NCI-H1436 treated with DMSO at 0.1 percent for 48 hours (cell line): ENCODE measurements at places on chromosomes 5 and 9.

DNA sequence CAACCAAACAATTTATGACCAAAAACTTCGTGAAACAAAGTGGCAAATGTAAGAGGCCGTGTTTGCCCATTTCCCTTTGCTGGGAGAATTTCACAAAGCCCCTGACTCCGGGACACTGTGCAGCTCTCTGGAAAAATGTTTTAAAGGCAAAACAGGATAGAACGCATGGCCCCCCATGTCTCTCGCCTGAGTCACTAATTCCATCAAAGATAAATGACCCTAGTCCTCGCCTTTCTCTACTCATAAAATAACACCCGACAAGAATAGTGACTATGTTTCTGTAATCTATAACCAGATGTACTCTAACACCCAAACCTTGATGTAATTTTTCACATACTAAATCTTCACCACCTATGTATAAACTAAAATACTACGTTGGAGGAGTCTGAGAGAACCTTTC lies 55.7 kb upstream of the SAP30L start:
- no peak for DNase-seq

GRCh38 chr9:37999588-38000189 lies 69.3 kb downstream of the SHB start:
- DNase-seq: no peak

GRCh38 chr5:104431002-104431620 lies 868.5 kb upstream of the NUDT12 start:
- no peak for DNase-seq

DNA sequence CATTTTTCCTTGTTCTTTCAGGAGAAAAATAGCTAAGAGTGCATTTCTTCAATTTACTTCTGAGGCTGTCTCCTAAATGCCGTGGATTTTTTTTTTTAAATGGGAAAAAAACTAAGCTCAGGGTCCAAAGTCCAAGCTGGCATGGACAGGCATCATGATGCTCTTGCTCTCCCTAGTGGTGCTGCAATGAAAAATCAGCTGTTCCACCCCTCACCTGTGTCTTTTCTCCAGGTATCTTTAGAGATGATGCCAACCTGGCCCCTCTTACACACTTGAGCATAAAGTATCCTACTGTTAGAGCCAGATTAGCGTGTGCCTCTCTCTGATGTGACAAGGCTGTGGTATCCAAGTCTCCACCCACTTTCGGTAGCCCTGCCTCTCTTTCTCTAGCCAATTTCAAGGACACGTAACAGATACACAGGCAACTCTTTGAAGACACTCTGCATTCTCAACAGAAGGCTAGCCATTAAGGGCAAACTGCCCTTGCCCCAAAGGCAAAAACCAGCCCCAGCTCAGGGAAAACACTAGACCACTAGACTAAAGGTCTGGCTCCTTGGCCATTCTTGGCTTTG lies 208.8 kb downstream of the SAXO1 start:
- DNase-seq: no peak

DNA sequence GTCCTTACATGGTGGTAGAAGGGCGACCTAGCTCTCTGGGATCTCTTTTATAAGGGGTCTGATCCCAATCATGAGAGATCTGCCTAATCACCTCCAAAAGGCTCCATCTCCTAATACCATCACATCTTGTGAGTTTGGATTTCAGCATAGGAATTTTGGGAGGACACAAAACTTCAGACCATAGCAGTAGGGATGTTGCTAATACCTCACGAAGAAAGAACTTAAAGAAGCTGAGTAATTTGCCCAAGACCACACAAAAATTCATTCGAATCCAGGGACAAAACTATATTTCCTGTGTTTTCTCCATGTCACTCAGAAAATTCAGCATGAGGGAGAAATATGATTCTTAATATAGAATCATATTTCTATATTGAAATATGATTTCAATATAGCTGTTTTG lies 32.7 kb downstream of the MTAP start:
- no peak for DNase-seq

DNA sequence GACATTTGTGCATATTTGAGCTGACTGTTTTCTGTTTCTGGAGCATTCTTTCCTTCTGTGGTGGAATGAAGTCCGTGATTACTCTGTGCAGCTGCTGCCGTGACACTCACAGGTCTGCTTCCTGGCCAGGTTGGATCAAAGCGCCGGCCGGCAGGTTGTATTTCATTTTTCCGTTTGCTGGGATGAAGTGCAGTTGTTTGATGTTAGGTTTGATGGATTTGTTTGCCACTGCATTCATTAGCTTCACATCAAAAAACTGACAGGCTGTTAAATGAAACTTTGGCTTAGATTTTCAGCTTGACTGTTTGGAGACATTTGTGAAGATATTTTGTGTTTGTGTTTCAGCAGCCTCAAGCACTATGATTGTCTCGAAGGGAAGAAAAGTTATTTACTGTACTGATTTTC lies 140.1 kb downstream of the KDM4C start:
- DNase-seq: no peak

- DNase-seq: no peak
Measured at GRCh38 chr5:181281077-181281983, 20.4 kb upstream of the TRIM52 start.

DNA sequence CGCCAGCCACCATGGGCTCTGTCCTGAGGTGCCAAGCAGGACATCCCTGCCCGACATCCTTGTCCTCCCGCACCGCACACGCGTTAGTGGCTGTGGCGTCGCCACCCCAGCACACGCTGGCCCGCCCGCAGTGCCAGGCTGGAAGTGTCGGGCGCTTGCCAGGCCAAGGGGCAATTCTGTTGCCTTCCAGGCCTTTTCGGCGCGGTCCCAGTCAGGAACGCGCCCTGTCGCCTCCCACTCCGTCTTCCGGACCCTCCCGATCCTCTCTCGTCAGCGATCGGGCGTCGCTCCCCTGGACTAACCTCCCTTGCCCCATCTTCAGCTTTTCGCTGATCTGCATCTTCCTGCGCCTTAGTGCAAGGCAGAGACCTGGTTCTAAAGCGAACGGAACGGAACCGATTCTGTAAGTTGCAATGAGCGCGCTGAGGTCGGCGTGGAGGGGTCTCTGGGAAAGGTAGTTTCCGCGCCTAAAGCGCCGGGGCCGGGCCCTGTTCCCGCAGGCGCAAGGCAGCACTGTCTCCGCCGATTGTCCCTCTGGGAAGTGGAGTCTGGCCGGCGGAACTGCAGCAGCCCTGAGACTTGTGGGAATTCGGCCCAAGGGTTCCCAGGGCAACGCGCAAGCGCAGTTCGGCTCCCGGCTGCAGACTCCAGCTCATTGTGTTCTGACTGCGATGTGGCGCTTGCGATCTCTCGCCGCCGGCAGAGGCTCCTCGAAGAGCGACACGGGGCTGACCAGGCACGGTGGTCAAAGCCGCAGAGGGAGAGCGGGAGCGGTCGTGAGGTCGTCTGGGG lies at the start of gene ZNF454:
Gene ZNF454, plus strand, starts transcription at position 630 of the 792 bp plus-strand sequence. CDS start 1,594 bp downstream, outside the sequence.
- DNase-seq: no peak

DNA sequence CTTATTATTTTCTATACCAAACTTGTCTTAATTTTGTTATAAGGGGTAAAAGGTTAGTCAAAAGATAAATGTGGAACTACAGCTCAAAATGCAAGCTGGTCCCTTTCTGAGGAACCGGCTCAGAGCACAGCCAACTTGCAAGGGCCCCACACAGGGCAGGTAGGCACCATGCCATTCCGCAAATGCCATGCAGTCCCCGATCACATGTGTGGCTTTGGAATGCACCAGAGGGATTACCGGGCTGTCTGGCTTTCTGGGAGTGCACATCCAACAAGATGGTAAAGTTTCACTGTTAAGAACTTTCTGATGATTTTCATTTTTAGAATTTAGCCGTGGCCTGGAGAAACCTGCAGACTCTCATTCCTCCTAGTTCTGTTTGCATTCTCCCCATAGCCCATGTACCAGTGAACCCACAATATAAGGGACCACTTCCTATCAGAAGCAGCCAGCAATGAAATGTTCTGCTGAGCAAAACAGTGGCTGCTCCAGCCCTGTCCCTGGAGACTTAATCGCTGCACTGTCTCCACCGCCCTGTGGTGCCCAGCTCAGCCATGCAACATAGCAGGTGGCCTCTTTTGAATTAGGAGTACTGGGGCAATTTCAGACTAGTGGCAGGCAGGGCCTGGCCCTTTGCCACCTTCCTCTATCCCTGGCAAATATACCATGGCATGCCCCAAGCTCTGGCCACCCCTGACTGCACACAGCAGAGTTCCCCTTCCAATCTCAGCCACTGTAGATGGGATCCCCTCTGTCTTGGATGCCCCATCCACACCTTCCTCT lies 11.4 kb downstream of the SHB start:
- no peak for DNase-seq

DNA sequence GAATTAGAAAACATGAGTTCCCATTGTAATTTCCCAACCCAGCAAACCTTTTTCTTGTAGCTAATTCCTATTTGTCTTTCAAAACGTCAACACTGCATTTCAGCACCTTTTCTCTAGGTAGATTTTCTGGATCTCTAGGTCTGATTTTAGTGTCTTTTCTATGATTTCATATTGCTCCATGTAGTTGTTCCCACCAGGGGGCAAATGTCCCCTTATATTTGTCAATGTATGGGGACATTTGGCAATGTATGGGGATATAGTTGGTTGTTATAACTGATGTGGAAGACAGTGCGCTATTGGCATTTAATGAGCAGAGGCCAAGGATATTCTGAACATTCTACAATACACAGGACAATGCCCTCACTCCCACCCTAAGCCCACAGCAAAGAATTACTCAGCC lies 273.9 kb upstream of the ADRA1B start:
- no peak for DNase-seq

- DNase-seq: no peak
Measured at GRCh38 chr9:95910023-95910707, 34.7 kb downstream of the ERCC6L2 start.

GRCh38 chr5:56402266-56403220 lies 169.4 kb upstream of the ANKRD55 start:
- no peak for DNase-seq
